Stimulated activated CD8-positive, alpha-beta memory T cell treated with anti-CD3 and anti-CD28 coated beads, Interleukin-15, amount 100 ng/mL, for 24 hours (primary cell): ENCODE measurements at places on chromosomes 4 and X.

- DNase-seq, result no peak
These were observed 102.7 kb upstream of the DHX15 start for GRCh38 chr4:24686866-24687692.

- no peak for DNase-seq
These were observed 126.7 kb upstream of the OTUD4 start for GRCh38 chr4:145307120-145307519.

- DNase-seq, result no peak
These were observed 17.8 kb downstream of the WDR1 start for GRCh38 chr4:10098780-10099160.

GRCh38 chrX:39760930-39761329, 336.8 kb downstream of the BCOR start:
- no peak for DNase-seq

DNA sequence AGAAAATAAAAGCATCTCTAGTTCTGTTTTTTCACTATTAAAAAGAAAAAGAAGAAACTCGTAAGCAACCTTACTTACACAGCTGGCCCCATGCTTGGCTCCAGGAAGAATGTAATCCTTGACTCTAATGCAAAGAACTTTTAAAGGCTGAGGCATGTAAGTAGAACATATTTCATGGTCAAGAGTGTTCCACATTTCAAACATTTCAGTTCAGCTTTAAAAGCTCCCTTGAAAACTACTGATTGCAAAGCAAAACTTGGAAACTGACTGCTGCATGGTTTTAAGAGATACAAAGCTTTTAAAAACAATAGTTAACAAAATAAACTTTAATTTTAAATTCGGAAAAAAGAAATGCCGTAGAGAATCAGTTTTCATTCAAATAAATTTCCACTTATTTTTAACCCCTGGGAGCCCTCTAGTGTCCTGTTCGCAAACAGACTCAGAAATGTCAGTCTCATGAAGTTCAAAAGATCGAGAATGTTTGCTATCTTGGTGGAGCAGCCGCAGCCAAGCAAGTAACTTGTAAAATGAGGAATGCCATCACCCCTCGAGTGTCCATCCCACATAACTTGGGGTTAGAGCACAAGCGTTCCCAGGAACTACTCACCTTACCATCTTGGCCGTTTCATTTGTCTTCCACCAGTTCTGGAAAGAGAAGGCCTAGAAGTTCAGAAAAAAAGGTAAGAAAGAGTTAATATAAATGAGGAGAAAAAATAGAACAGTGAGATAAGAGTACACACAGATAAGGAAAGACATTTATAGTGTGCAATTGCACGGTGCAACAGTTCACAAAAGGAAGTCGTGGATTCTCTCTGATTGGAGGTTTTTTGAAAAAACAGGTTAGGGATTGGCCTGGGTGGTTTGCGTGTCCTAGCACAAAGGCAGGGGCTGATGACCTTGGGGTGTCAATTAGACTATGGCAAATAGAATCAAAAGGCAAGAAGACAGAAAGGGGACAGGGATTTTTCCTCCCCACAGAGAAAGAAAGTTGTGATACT, at the start of gene GASK1B:
Gene GASK1B (minus strand): TSS at position 765 of the 998 bp plus-strand sequence. CDS start 1,650 bp downstream, outside the sequence.
- DNase-seq, result no peak

DNA sequence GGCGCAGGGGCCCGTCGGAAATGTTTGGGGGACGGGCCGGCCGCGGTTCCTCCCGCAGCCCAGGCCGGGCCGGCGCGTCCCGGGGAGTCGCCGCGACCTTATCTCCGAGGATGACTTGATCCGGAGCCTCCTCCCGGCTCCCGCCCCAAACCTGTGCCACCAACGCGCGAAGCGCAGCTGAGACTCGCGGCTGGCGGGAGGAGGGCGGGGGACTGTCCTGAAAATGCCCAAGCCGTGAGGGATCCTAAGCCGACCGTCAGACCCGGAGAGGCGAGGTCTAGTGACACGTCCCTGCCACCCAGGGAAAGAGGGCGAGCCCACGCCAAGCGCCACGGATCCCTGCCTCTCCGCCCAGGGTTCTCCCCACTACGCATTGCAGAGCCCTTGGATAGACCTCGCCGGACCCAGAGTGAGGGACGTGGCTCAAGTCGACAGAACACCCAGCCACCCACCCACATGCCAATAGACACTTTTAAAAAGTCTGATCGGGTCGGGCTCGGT, 26.9 kb downstream of the UTP14A start:
- no peak for DNase-seq

DNA sequence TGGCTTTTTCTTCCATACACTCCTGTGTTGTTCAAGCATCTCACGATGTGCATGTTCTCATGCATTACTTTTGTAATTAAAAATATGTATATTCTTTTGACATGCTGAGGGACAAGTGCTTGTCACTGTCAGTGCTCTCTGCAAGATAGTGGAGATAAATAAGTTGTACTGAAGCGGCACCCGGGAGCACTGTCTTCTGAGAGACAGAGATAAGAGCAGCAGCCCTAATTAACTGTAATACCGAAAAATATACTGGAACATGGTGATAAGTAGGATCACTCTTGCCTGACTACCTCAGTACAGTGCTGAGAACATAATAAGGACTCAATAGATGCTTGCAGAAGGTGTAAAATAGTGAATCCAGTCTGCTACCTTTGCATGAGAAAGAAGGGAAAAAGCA, 9.4 kb upstream of the GPR173 start:
- DNase-seq, result no peak

DNA sequence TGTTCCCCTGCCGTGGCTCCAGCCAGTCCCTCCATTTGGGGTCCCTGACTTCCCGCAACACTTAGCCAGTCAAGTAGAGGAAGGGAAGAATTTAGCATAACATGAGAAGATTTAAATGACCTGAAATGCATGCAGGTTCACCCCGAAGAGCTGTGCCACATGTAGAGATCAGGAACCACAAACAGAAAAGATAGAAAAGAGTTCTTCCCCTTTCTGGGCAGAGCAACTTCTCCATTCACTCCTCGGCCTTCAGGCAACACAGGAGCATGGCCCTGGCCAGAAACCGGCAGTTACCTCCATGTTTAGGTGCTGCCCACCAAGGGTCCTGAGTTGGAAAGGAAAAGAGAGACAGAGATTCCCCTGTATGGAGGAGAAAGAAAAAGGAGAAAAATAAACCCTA, 5.2 kb downstream of the NLRP2B start:
- DNase-seq, result no peak

GRCh38 chr4:7381890-7382633, 52.7 kb downstream of the PSAPL1 start:
- no peak for DNase-seq

GRCh38 chr4:79042079-79042674, 102.9 kb upstream of the PAQR3 start:
- DNase-seq, result no peak

DNA sequence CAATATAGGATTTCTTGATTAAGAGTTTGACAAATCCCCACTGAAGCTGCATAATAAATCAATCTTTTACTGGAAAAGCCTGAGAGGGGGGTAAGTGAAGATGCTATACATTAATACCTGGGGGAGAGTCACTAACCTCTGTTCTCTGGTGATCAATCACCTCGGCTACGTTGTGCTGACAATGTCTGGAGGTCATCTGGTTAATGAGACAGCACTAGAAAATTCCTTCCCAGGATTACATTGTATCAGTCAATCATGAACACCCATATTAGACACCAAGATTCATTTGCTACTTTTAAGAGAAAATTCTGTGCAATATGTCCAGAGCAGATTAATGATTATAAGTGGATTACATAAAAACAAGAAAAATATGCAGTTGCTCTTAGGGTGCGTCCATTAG, 408.3 kb downstream of the PDHA2 start:
- no peak for DNase-seq

GRCh38 chr4:159052315-159052714, 50.6 kb upstream of the RAPGEF2 start:
- DNase-seq, result no peak

DNA sequence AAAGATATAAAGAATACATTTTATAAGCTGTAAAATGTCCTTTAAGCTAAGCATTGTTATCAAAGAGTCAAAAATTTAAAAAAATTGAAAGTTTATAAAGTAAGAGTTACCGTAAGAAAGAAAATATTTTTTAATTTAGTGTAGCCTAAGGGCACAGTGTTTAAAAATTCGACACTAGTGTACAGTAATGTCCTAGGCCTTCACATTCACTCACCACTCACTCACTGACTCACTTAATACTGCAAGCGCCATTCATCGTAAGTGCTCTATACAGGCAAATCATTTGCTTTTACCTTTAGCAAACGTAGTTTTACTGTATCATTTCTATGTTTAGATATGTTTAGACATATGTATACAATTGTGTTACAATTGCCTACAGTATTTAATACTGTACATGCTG, 20.2 kb downstream of the GLRA3 start:
- no peak for DNase-seq

- DNase-seq, result no peak
These were observed 119.7 kb downstream of the CHRNA9 start for GRCh38 chr4:40454816-40455215.

GRCh38 chr4:83723609-83724008, 187.7 kb downstream of the GPAT3 start:
- DNase-seq, result no peak

- DNase-seq, result no peak
These were observed 4.0 kb downstream of the TRPC5 start for GRCh38 chrX:112078606-112079005.

GRCh38 chr4:104017213-104017612, 297.4 kb upstream of the TACR3 start:
- no peak for DNase-seq

- no peak for DNase-seq
These were observed 12.5 kb downstream of the GABRA4 start for GRCh38 chr4:46980851-46981250.

GRCh38 chr4:159293811-159294515, 191.1 kb downstream of the RAPGEF2 start:
- no peak for DNase-seq

DNA sequence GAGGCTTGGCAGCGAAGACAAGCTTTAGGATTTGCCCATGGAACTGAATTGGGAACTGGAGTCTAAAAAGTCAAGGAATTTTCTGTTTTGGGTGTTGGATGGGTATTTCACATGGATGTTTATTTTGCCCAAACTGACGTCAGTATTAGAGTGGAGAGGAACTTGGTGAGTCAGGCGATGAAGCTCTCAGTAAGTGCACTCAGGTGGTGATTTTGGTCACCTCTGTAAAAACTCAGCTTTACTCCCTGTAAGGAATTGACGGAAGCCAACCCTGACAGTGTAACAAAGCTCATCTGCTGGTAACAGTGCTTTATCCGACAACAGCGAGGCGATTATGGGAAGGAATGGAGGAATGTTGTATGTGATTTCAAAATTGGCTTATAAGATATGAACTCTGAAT, 77.0 kb upstream of the PGRMC2 start:
- DNase-seq, result no peak

- DNase-seq, result no peak
These were observed 156.6 kb upstream of the CTSO start for GRCh38 chr4:156109943-156110900.

DNA sequence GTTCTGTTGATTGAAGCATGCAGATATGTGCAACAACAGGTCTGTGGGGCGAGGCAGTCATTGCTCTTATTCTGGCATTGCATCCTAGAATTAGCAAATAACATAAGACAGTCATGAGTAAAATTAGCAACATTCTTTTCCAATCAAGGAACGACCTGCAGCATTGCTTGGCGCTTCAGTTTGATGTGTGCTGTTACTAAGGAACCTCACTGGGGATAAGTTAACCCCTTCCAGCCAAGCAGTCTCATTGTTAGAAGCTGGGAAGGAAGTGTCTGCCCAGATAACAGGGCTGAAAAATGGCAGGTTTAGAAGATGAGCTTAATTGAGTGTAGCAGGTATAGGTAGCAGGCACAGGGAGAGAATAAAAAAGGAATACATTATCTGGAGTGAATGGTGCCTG, 55.4 kb downstream of the RBM46 start:
- no peak for DNase-seq

DNA sequence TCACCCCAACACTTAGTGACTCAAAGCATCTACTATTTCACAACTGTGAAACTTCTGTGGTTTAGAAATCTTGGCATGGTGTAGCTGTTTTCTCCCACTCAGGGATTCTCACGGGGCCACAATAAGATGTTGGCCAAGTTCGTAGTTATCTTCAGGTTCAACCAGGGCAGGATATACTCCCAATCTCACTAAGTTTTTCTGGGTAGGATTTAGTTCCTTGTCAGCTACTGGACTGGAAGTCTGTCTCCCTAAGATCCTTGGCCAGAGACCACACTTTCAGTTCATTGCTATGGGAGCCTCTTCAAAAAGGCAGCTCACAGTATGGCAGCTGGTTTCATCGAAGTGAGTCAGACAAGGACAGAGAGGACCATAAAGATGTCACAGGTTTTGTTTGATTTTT, 111.7 kb upstream of the PDHA2 start:
- DNase-seq, result no peak

- no peak for DNase-seq
These were observed 21.0 kb upstream of the POLA1 start for GRCh38 chrX:24672701-24673190.

DNA sequence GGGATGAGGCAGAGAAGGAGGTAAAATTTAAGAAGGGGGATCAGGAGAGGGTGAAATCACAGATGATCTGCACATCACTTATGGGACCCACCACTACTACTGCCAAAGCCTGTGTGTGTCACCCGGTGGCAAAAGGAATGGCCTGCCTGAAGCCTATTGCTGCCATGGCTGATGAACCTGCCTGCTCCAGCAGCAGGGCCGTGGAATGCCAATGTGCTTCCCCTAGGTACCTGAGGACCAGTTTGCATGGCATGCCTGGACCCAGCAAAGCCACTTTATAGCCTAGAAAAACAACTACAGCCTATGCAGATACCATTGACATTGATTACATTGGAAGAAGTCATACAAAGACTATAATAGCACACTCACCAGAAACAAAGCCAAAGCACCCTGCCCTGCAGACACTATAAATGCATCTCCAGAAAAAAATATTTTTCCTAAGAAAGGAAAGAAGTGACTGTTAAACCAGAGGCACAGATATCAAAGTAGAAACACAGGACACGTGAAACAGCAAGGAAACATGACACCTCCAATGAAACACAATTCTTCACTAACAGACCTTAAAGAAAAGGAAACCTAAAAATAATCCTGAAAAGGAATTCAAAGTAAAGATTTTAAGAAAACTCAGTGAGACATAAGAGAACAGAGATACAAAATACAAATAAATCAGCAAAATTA, 680.7 kb upstream of the GRID2 start:
- DNase-seq, result no peak

- no peak for DNase-seq
These were observed 17.1 kb downstream of the USP46 start for GRCh38 chr4:52641854-52642563.

DNA sequence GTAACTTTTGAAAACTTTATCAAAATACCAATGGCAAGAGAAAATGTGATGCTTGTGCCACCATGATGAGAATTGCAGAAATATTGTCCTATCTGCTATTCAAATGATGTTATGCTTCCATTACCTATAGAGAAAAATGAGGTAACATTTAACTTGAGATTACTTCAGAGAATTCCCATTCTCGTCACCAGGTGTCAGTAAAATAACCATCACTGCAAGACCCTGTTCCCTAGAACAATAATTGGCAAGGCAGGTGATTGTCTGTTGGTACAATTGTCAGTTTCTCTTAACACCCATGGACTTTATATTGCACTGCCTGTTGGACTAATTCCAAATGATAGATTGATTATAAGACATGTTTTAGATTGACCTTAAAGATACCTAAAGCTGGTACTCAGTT, 179.9 kb downstream of the GABRG1 start:
- DNase-seq, result no peak
